ENCODE measurements at places on chromosomes 7 and 10.
A peak's percentile ranks its signal among the peaks of the same experiment; 100 is the strongest.

DNA sequence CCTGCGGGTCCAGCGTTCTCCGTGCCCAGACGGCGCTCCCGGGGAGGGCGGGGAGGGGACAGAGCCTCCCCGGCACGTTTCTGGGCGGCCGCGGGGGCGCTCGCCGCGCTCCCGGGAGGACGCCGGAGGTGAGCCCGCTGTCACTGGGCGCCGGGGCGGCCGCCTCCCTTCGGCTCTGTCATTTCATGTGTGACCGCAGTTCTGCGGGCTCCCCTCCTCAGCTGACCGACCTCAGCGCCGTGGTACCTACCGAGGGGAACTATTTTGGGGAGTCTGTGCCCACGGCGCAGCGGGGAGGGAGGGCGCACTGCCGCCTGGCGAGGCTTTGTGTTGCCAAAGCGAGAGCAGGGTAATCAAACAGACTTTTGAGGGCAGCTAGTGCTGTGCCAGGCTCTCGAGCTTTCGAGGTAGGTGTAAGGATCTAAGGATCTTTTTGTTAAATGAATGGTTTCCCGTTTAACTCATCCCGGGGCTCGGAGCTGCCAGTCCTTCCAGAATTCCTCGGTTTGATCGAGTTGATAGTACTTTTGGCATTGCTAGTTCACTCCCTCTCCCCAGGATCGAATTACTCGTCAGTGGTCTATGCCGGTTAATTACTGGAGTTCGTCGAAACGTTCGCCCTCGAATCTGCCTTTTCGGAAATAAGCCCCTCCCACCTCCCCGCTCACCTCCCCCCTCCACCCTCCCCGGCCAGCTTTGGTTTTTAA, 1.9 kb downstream of the ARID5B start:
- peak; percentile 53 for DNase-seq

DNA sequence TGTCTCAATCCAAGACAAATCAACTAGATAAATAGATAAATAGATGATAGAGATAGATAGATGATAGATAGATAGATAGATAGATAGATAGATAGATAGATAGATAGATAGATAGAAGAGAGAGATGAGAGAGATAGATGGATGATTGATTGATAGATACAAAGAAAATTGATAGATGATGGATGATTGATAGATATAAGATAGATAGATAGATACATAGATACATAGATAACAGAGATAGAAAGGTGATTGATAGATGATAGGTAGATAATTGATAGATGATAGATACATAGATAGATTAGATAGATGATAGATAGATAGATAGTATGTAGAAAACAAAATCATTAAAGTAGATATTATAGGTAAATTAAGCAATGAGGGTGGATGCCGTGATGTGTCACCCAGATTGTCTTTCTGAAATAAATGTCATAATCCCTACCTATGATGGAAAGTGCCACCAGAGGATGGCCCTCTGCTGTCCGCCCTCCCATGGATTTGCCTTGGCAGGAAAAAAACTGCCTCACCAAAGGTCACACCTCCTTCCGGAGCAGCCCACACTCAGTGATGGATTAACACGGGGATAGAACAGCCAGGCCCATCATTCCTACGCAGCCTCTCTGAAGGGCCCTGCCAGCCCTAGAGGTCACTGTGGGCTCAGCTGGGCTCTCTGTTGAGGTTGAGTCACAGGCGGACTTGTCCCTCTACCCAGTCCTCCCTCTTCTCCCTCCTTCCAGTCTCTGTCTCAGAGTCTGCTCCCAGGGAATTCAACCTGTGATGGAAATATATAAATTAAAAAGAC, 50.8 kb downstream of the KCNH2 start:
- no peak for DNase-seq

DNA sequence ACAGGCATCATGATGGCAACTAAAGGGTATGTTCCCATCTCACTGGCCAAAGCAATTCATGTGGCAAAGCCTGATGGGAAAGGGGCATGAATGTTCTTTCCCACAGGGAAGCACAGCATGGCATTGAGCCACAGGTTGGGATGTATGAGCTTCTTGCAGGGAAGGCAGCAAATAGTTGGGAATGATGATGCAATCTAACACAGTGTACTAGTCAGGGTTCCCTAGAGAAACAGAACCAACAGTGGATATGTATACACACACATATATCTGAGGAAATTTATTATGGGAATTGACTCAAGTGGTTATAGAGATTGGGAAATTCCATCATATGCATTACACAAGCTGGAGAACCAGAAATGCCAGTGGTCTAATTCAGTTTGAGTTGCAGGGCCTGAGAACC, 253.6 kb upstream of the NPVF start:
- no peak for DNase-seq

GRCh38 chr10:23358357-23358756, 13.8 kb upstream of the C10orf67 start:
- no peak for DNase-seq

- no peak for DNase-seq
Observed at GRCh38 chr7:96143495-96144259, 178.2 kb downstream of the SLC25A13 start.

DNA sequence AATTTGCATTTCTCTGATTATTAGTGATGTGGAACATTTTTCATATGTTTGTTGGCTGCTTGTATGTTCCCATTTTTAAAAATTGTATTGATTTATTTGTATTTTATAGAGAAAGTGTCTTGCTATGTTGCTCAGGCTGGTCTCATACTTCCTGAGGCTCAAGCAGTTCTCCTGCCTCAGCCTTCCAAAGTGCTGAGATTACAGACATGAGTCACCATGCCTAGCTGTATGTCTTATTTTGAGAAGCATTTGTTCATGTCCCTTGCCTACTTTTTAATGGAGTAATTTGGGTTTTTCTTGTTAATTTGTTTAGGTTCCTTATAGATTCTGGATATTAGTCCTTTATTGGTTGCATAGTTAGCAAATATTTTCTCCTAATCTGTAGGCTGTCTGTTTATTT, 214.2 kb upstream of the KAT6B start:
- DNase-seq, result no peak

DNA sequence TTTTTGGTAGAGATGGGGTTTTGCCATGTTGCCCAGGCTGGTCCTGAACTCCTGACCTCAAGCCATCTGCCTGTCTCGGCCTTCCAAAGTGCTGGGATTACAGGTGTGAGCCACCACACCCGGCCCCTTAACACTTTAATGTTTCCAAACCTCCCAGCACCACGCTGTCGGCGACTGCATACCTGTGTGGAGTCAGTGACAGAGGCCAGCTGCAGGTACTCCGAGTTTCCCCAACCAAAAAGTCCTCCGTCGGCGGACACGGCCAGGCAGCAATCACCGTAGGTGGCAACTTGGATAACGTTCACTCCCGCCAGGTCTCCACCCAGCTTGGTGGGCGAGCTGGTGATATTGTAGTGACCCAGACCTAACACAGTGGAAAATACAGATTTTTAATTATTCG, 15.2 kb downstream of the RCC1L start:
- no peak for DNase-seq

- DNase-seq, result no peak
Observed at GRCh38 chr7:28539289-28539981, 127.1 kb downstream of the CREB5 start.

GRCh38 chr7:140877249-140877524, 47.5 kb downstream of the BRAF start:
- no peak for DNase-seq

GRCh38 chr10:92203919-92204623, 86.8 kb downstream of the CPEB3 start:
- no peak for DNase-seq

DNA sequence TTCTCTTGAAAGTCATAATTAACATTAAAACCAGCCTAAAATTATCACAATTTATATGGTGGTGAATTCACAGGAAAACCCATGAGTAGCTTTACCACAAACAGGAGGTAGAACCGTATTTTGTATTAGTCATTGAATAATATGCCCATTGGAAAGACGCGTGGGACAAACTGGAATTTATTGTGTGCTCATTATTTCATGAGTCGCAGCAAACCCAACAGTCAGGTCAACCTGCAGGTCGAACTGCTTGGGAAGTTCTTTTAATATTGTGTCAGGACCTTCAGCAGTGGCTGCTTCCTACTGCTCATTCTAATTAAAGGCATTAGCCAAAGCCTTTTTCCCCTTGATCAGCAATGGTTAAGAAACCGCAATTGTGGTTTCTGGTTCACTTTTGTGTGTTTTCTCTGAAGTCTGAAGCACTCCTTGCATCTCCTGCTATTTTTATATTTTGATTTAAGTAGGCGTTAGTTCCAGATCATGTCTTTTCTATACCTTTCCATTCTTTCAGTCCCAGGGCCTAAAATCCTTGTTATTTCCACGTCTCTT, 100.1 kb downstream of the RAB11FIP2 start:
- no peak for DNase-seq

DNA sequence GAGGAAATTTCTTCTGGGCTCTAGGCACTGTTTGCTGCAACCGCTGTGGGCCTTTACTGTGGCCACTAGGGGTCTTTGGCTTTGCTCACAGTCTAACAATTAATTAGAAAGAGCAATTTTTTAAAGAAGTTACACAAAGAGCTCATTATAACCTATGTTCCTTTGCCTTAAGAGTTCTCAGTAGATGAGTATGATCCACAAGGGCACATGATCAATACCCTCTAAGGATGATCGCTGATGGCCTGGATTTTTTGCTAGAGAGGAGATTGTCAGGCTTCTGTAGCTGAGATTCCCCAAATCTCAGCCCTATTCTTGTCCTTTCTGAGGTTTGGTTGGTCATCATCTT, 80.8 kb upstream of the RHOBTB1 start:
- no peak for DNase-seq

GRCh38 chr7:47670729-47671128, 88.8 kb upstream of the TNS3 start:
- no peak for DNase-seq

- no peak for DNase-seq
Observed at GRCh38 chr7:34165927-34166550, 260.7 kb downstream of the BMPER start.

DNA sequence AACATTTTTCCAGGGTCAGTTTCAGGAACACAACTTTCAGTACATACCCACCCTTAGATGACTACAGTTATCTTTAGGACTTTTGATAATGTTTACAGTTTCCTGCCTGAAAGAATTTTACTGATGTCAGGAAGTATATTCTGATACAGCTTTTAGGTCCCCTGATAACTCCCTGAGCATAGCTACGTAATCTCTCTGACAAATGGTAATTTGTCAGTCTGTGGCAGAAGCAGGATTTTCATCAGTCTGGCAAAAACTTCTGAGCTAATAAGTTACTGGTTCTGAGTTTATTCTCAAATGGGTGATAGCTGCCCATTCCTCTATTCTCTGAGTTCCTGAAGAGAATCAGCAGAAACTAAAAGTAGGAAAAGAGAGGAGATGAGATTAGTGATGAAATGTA, 270.1 kb upstream of the MTPN start:
- DNase-seq, result no peak

DNA sequence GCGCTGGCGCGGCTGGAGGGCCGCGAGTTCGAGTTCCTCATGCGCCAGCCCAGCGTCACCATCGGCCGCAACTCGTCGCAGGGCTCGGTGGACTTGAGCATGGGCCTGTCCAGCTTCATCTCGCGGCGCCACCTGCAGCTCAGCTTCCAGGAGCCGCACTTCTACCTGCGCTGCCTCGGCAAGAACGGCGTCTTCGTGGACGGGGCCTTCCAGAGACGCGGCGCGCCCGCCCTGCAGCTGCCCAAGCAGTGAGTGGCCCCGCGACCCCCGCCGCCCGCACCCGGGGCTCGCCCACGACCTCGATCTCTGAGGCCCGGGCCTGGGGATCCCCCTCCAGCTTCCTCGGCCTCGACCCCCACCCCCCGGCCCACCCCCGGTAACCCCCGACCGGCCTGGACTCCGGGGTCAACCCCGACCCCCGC, 537 bp downstream of the FOXK1 start:
- DNase-seq, result peak; percentile 21

DNA sequence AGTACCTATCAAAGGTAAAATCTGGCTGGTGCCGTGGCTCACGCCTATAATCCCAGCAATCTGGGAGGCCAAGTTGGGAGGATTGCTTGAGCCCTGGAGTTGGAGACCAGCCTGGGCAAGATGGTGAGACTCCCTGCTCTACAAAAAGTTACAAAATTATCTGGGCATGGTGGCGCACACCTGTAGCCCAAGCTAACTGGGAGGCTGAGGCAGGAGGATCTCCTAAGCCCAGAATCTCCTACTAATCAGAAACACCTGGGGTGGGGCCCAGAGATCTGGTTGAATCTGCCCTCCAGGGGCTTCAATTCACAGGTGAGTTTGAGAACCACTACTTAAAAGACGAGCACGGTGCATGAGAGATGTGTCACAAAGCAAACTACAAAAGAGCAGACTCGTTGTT, 2.4 kb downstream of the PLA2G12B start:
- DNase-seq, result no peak

DNA sequence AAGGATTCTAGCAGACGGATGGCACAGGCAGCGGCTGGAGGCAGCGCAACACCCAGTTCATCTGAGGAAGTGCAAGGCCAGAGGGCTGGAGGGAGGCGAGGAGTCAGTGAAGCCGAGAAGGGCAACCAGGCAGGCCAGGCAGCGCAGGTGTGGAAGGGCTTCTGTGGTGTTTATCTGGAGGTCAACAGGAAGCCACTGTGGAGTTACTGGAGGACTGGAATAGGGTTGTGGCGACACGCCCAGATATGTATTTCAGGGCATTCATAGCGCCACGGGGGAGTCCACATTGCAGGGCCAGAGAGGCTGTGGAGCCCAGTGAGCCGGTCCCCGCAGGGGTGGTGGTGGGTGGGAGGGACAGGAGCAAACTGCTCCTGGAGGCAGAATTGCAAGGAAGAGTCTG, 150.6 kb downstream of the CDH23 start:
- no peak for DNase-seq

DNA sequence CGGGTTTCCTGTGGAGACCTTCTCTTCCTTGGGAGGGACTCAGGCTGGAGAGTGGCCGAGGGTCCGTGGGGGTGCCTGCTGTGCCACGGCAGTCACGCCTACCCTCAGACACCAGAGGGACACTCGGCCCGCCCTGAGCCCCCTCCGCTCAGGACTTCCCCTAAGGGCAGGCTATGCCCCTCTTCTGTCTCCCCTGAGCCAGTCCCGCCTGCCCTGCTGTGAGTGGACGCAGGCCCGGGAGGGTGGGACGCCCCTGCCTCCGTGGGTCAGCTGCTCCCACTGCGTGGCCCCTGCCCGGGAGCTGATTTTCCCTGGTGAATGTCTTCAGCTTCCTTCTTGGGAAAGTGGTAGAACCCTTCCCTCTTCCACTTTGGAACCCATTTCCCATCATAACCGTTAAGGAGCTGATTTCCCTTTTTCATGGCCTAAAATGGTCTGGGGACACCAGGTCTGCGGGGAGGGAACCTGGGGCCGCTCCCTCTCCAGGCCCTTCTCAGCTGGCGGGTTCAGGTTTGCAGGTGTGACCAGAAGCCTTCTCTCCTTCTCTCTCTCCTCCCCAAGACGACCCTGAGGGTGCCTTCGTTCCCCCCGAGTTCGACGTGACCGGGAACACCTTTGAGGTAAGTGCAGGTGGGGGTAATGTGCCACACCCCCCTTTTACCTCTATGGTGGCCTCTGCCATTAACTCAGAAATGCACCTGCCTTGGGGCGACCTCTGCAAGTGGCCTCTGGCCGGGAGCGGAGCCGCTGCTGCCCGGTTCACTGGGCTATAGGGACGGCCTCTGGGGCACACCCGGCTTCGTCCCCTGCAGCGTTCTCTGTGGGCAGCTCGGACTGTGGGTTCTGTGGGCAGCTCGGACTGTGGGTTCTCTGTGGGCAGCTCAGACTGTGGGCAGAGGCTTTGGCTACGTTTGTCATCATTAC, 7.9 kb downstream of the KNDC1 start:
- DNase-seq, result no peak

GRCh38 chr10:119806334-119807130, 66.1 kb downstream of the MCMBP start:
- DNase-seq, result no peak

GRCh38 chr10:14510346-14510745, 179.6 kb upstream of the FRMD4A start:
- DNase-seq, result no peak
